Cardiac septum (tissue), 1 donor: ENCODE measurements at places on chromosomes 2 and 18. TPM values are rescaled to one million over a fixed set of nuclear protein-coding genes. Genes with fewer than 3 reads are reported as not detected.

SERPINB4 gene
- total RNA-seq: not detected

EDAR gene
- total RNA-seq: not detected

NRP2 gene
- 11.7 TPM for total RNA-seq

CCDC68 gene
- total RNA-seq: 4.1 TPM

LAMA3 gene
- total RNA-seq: 3.0 TPM

TM4SF20 gene
- total RNA-seq: not detected

RNF181 gene
- total RNA-seq: 82.4 TPM

UPP2 gene
- total RNA-seq: not detected

AQP12B gene
- total RNA-seq: not detected

SNED1 gene
- 9.7 TPM for total RNA-seq

GAL3ST2 gene
- total RNA-seq: not detected

CPLX4 gene
- not detected for total RNA-seq

ALPI gene
- total RNA-seq: not detected

MC4R gene
- total RNA-seq: not detected

TMEM127 gene
- 92.7 TPM for total RNA-seq

HOXD9 gene
- not detected for total RNA-seq

GCA gene
- 7.3 TPM for total RNA-seq

PSMA8 gene
- total RNA-seq: not detected

REG3G gene
- not detected for total RNA-seq

ALPP gene
- not detected for total RNA-seq

CIB4 gene
- total RNA-seq: not detected

FER1L5 gene
- total RNA-seq: 0.08 TPM

PARD3B gene
- total RNA-seq: 9.5 TPM

TDRD15 gene
- total RNA-seq: not detected

VWC2L gene
- total RNA-seq: 0.08 TPM

AGXT gene
- total RNA-seq: not detected

REG1B gene
- total RNA-seq: not detected

PRKAG3 gene
- 0.13 TPM for total RNA-seq

DNAJC5G gene
- 1.6 TPM for total RNA-seq

CELF4 gene
- 0.24 TPM for total RNA-seq

TTR gene
- total RNA-seq: not detected

HOXD13 gene
- not detected for total RNA-seq

ARHGEF33 gene
- 0.38 TPM for total RNA-seq

TRAPPC12 gene
- 67.5 TPM for total RNA-seq

GAREM1 gene
- 10.0 TPM for total RNA-seq
